ENCODE measurements at places on chromosomes 5 and 9.

- peak; percentile 72 for DNase-seq
Measured at GRCh38 chr5:35182910-35183535, 47.3 kb downstream of the PRLR start.

- DNase-seq: no peak
Measured at GRCh38 chr9:7105095-7105494, 347.3 kb downstream of the KDM4C start.

GRCh38 chr5:612498-613424 is 621 bp downstream of the CEP72 start:
- DNase-seq: no peak

DNA sequence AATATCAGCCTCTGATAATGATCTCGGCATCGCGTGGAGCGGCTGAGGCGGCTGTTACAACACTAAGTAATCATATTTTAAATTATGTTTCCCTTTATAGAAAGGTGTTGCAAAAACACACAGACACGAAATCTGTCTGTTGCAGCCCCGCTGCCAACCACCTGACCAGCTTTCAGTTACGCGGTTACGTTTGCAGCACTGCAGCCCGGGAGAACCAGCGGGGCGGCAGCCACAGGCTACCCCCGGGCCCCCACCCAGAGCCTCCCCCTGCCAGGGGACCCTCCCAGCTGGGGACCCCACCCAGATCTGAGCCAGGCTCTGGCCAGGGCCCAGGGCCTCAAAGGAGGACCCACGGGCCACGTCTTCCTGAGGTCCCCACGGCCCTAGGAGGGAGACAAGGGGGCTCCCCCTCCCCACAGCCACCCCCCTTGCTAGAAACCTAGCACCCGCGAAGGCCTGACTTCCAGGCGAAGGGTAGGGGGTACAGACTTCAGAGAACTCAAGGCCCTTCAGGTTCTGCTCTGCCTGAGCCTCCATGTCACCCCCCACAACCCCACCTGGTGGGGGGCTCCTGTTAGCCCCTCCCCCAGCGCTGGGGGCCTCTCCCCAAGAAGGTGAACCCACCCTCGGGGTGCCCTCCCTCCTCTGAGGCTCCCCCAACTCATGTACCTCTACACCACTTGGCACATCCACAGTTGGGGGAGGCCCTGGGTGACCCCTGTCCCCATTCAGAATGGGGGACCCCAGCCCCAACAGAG is 6.0 kb downstream of the NACC2 start:
- no peak for DNase-seq

DNA sequence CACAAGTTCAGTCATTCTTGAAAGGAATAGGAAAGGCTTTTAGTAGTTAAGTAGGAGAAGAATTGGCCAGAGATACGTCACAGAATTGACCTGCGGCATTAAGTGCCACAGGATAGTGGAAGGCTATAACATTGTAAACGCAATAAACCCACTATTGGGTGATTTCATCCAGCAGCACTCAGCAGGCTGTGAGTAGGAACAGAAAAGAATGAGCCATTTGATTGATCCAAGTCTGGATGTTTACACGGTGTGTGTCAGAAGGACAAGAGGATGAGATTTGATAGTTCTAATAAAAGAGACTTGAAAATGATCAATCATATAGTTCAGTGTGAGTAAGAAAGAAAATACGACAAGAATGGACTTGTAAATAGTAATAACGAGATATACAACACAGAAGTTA is 110.0 kb upstream of the MTAP start:
- no peak for DNase-seq

GRCh38 chr5:119079318-119079921 is 8.5 kb downstream of the DMXL1 start:
- DNase-seq: no peak

GRCh38 chr9:75087289-75087823 is 599 bp downstream of the NMRK1 start:
- DNase-seq: peak; percentile 62

GRCh38 chr5:171092194-171092593 is 216.9 kb upstream of the TLX3 start:
- DNase-seq: peak; percentile 15

- DNase-seq: no peak
Measured at GRCh38 chr9:133869674-133870405, 122.3 kb downstream of the VAV2 start.

DNA sequence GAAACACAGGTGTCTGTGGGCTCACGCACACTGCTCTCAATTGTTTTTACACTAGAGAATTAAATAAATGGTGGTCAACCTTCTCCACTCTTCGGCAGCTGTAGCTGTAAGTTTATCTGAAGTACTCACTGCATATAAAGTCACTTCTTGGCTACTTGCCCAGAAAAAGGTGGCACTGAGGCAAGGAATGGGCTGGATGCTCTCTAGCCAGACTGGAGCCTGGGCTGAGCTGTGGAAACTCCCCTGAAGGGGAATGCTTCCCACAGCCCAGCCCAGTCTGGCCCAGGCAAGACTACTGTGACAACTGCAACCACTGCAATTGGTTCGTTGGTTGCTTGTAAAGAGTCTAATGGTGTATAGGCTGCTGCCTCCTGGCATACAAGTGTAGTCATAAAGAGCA is 4.5 kb downstream of the LEAP2 start:
- DNase-seq: no peak

GRCh38 chr5:76788362-76788761 is 30.5 kb upstream of the F2RL1 start:
- DNase-seq: no peak

GRCh38 chr9:129472651-129473102 is 148.2 kb downstream of the C9orf50 start:
- no peak for DNase-seq

DNA sequence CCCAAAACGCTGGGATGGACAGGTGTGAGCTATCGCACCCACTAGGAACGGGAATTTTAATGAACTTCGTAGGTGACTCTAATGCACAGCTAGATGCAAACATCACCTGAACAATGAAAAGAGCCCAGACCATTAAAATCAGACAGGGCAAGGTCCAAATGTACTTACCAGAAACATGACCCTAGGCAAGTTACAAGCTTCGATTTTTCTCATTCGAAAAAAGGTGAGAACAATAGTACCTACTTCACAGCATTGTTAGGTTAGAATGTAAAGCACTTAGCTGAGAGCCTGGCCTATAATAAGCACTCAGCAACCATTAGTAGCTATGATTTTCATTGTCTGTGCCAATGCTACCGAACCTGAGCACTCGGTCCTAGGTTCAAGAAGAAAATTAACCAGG is 5.8 kb upstream of the KLHL3 start:
- DNase-seq: no peak

GRCh38 chr9:22098643-22099332 is 89.7 kb upstream of the CDKN2B start:
- DNase-seq: no peak

GRCh38 chr9:112097712-112098688 is 77.1 kb downstream of the SUSD1 start:
- DNase-seq: peak; percentile 73

DNA sequence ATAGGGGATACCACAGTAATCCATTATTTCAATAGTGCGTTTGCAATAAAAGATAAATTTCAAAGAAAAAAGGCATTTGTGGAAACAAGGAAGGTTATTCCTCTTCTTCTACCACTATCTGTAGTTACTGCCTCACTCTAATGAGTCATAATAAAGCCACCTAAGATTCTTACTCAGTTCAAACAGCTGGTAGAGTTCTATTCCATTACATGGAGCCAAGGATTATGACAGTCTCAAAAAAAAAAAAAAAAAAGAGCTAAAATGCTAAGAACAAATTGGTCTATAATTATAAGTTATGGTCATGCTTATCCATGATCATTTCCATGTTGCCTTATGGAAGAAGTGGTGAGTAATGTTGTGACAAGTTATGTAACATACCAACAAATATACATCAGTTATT is 46.3 kb downstream of the DENND1A start:
- peak; percentile 18 for DNase-seq

GRCh38 chr5:56302027-56302426 is 68.9 kb upstream of the ANKRD55 start:
- DNase-seq: no peak

DNA sequence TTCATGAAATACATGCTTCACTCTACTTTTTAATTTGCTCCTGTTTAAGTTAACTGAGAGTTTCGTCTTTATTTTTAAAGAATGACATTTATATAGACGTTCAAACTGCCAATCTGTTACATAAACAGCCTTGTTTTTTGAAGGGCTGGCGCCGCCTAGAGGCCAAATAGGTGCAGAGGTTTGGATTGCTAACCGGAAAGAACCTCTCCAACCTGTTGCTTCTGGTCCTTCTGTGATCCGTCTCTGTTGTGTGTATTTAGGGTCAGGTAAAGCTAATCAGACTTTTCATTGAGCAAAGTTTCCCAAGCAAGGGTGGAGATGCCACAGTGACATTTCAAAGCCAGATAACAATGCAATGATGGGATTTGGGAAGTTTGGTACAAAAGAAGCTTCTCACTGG is 39.5 kb upstream of the GLIS3 start:
- DNase-seq: peak; percentile 83

- no peak for DNase-seq
Measured at GRCh38 chr9:76580820-76581219, 121.8 kb downstream of the GCNT1 start.

DNA sequence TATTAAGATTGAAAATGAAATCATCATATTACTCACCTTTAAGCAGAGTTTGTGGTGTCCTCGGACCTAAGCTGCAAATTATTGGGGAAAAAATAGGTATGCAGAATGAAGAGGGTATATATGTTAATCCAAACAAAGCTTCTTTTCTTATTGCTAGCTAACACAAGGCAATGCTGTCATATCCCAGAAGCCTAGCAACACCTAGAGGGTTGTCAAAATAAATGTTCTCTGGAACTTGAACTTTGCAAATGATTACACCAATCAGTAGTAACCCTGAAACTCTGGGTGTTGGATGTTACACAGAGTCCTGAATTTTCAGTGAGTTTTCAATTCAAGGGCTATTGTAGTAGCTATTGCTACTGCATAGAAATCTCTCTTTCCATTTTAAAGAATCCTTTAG is at the start of gene C6:
Gene C6, minus strand, starts transcription at position 193 of the 400 bp plus-strand sequence. CDS start 10,302 bp downstream, outside the sequence.
- DNase-seq: no peak

DNA sequence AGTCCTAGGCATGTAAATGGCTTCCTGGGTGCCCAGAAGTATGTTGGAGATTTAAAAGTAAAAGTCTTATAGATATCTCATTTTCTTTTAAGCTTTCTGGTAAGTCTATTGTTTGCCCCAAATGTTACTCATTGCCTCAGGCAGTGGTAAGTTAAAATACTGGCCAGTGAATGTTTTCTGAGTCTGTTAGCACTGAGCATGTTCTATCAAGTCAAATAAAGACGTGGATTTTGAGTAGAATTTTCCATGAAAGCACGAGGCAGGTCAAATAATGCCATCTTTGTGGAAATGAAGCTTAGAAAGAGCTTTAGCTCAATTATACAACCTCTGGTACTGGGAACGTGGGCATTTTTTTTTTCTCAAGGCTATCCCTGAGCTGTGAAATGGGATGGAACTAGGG is 651.3 kb upstream of the ACO1 start:
- DNase-seq: no peak

DNA sequence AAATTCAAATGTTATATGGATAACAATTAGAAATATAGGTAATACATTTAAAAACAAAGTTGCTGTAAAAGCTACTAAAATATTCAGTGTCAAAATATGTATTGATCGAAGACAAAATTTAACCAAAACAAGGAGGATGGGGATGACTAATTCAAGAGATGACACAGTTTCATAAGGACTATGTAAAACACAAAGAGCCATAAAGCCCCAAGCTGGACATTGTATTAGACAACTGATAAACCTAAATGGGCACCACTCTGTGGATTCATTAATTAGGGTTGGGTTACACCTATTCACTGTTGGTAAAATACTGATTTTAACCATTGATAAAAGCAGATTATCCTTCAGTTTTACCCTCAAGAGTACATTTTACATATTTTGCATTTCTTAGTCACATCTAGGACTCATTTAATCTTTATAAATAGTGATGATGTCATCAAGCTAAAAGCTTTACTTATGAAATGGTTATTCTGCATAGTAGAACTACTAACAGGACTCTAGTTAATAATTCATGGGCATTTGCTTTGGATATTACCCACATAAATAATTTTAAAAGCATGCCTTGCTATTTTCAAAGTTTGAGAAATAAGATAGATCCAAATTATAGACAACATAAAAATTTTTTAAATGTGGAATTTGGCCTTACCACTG is 13.7 kb downstream of the TUT7 start:
- no peak for DNase-seq

Measured in AG10803 (cell line).